ENCODE measurements at places on chromosomes 2 and 18.

- no peak for DNase-seq
Observed at GRCh38 chr2:239225371-239225851, 175.4 kb downstream of the HDAC4 start.

DNA sequence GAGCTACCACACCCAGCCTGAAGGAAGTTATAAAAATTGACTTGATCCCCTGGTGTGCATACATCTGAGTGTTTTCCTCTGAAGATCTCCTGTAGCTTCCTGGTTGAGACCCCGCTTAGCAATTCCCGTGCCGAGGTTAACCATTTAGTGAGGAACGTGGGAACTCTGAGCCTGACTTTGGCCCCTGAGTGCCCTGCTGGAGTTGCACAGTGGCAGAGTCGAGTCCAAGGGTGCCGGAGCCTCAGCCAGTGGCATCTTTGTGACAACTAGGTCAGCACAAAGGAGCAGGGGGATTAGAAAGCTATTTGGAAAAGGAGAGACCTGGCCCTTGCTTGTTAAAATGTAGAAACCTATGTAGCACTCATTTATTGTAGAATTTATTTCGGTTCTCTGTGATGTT, 561.2 kb upstream of the SALL3 start:
- DNase-seq = no peak

DNA sequence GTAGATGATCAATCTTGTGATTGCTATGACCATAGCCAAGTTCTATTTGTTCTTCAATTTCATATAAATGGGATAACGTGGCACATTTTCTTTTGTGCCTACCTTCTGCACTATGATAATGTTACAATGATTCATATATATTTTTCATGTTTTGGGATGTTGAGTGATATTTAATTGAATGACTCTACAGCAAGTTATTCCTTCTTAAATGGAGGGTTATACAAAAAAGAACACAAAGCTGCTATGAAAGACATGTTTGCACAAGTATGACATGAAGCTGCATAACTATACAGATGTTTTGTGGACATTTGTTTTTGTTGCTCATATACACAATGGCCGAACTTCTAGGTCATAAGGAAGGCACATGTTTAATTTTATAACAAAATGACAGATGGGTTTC, 356.2 kb downstream of the CBLN2 start:
- DNase-seq = no peak

DNA sequence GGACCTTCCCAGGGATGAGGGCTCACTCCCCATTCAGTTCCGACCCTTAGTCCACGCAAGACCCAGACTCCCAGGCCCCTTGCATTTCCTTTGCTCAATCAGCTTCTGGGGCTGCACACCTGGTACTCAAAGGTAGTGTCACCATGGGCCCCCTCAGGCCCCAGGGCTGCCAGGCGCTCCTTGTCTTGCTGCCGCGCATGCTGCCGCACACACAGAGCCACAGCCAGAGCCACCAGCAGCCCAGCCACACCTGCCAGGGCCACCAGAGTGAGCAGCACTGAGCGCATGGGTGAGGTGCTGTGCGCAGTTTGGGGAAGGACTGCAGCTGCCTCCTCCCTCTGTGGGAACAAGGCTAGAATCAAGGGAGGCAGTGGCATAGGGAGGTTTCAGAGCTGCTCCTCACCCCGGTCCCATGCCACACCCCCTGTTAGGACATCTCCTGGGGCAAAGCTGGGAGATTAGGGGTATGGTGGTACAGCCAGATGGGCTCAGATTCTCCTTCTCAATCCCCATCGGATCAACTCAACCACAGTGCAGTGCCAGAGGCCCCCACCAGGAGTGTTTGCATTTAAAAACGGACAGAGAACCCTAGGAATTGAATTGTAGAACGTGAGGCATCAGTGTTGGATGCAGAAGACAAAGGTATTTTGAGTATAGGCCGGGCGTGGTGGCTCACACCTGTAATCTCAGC, 11.3 kb downstream of the PTPRN start:
- no peak for DNase-seq

GRCh38 chr2:105403241-105403782, 4.5 kb upstream of the FHL2 start:
- no peak for DNase-seq

DNA sequence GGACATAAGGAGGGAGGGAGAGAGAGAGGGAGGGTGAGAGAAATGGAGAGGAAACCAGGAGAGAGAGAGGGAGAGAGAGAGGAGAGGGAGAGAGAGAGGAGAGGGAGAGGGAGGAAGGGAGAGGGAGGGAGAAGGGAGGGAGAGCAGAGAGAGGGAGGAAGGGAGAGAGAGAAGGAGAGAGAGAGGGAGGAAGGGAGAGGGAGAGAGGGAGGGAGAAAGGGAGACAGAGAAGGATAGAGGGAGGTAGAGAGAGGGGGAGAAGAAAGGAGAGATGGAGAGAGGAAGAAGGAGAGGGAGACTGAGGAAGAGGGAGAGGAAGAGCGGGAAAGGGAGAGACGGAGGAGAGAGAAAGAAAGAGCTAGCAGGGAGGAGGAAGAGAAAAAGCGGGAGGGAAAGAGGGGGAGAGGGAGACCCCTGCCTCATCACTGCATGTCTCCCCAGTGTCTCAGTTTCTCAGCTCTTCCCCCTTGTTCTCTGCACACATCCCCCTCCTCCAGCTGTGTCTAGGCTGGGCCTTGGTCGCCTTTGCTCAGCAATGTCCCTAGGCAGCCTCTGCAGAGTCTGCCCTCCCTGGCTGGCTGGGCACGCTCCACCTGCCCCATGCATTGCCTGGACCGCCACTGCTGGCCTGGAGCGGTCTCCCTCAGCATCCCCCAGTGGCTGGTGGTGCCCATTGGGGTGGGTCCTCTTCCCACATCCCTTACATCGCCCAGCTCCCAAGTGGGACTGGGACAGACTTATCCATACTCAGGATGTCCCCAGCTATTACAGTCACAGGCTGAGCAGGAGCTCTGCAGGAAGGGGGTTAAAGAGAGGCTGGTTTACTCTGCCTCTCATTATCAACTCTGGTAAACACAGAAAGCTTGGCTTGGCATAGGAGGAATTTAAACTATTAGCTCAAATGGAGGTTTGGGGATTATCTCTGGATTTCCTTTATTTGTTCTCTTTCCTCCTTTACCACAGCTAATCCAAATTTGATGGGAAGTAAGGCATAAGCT, 85.7 kb upstream of the APCDD1 start:
- DNase-seq = no peak

DNA sequence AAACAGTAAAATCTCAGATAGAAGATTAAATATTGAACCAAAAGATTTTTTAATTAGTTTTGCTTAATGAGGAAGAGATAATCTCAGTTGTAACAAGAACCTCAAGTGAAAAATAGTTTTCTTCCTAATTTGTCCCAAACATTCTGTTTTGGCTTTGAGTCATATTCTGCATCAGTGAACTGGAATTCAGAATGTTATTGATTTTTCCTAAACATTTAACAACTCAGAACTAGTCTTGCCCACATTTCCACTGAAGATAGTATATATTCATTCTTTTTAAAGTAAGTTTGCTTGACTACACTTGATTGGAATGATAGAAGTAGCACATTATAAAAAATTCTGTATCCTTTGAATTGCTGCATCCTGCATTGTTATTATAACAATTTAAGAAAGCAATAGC, 85.7 kb upstream of the UGP2 start:
- DNase-seq = no peak

DNA sequence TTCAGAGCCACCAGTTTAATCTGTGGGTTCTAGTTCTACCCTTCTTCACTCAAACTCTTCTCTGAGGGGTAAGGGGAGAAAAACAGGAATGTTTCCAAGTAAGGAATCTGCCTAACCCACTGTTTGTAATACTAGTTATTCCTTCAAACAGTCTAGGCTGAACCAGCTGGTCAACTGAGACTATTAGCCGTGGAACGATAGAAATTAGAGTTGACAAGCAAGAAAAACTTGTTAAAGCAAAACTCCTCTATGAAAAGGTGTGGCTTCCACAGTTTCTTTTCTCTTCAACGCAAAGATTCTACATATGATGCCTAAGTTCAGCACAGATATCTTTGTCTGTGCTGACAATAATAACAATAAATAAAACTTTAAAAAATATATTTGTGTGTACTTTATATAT, 11.5 kb downstream of the PAIP2B start:
- DNase-seq = no peak

DNA sequence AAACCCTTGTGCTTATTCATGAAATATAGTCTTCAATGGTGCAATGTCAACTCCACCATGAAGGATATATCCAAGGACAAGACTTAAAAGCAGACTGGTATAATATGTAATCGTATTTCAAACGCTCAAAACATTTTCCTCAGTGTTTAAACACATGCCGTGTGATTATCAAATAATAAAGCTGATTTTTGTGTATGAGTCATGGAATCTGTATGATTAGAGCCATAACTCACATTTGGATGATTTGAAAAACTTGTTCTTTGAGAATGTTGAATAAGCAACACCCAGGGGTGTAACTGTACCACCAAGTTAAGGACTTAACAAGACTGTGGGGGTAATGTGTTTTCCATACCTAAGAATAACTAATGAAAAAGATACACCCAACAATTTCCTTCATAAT, 215.3 kb downstream of the STK39 start:
- no peak for DNase-seq

- DNase-seq = no peak
Observed at GRCh38 chr2:232683368-232683767, 13.8 kb upstream of the GIGYF2 start.

DNA sequence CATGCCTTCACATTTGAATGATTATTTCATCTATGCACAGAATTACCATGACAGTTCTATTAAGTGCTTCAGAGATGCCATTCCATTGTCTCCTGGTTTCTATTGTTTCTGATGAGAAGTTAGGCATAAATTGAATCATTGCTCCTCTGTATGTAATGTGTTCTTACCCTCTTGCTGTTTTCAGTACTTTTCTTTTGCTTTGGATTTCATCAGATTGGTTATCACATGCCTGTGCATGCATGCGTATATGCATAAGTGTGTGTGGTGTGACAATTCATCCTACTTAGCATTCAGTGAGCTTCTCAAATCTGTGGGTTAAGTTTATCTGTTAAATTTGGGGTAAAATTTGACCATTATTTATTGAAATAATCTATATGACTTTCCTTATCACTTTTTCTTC, 263.3 kb upstream of the RND3 start:
- DNase-seq = no peak

- no peak for DNase-seq
Observed at GRCh38 chr2:189366349-189366748, 74.9 kb upstream of the WDR75 start.

- DNase-seq = no peak
Observed at GRCh38 chr2:83851066-83851465, 608.0 kb downstream of the SUCLG1 start.

DNA sequence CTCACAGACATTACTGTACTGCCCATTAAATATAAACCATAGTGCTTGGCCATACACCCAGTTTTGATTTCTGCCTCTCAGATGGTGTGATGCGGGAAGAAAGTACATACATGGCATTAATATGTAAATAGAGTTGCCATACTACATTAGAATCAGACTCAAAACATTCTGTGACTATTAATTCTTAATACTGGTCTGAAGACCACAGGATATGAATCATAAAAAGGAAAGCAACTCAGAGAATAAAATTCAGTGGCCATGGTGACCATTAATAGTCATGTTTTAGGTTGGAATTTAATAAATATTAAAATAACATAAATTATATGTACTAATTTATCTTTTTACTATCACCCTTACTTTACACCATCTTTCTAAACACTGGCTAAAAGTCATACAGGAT, 33.0 kb upstream of the WDR75 start:
- DNase-seq = no peak

DNA sequence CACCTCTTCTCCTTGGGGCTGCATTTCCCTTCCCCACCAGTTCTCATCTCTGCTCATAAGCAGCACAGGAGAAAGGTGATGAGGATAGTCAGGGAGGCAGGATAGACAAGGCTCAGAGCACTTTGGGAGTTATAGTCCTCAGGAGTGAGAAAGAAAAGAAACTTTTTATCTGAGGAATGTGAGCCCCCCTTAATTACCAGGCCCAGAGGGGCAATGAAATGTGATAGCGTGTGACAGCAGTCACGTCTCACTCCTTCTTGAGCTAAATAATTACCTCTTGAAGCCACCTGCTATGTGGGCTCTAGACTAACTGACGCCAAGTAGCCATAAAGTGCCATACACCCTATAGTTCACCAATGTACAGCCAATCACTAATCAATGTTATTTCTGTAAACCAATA, 105.8 kb downstream of the SPP2 start:
- DNase-seq = no peak

GRCh38 chr2:147500229-147500628, 344.6 kb upstream of the ACVR2A start:
- DNase-seq = no peak

DNA sequence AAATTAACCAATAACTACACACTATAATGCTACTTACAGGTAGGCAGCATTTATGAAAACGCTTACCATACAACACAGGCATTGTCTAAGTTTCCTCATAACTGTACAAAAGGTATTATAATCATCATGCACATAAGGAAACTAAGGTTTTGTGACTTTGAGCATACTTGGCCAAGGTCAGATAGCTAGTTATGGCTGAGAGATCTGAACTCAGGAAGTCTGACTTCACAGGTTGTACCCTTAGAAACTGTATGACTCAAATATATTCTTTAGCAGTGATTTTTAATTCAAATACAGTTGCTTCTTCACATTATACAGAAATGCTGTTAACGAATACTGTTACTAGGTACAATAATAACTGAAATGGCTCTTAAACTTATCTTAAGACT, 89.3 kb downstream of the TRIP12 start:
- DNase-seq = no peak

DNA sequence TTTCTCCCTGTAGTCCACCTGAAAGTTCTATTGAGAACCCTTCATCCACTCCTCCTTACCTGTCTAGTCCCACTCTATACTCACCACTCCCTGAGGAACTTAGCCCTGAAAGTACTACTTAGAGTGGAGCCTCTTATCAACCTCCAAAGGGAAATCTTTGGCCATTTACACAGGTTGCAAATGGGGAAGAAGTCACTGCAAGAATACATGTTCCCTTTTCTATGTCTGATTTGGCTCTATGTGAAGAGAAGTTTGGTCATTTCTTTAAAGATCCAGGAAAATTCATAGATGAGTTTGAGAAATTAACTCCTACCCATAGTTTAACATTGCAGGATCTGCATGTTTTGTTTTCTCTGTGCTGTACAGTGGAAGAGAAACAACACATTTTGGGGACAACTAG, 22.9 kb upstream of the MGAT4A start:
- no peak for DNase-seq

- no peak for DNase-seq
Observed at GRCh38 chr18:13500227-13500865, 226.0 kb downstream of the FAM210A start.

DNA sequence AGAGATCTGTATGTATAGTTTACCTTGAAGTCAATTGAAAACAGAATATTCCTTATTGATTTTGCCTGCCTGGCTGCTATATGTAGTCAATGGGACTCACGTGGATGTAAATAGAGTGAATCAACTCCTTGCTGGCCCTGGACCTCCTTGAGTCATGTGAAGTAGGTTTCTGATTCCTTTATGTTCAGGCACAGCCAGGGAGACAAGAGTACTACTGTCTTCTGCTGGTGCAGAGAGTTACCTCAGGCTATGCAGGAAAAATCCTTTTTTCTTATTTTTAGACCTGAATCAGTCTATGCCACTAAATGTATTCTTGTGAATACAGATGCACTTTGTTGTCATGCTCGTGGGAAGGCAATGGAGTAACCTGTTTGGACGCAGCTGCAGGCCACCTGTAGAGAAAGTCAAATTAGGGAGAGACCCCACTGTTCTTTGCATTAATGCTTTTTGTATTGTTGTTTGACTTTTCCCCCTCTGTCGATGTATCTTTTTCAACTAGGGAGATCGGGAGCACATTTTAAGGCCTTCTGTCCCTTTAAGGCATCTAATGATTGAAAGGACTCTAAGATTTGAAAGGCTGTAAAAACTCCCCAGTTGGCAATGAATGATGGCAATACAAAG, 473.9 kb downstream of the ARHGAP15 start:
- DNase-seq = no peak

- DNase-seq = no peak
Observed at GRCh38 chr2:45643095-45643494, 8.4 kb upstream of the PRKCE start.
